LHCN-M2 (cell line): ENCODE measurements at places on chromosomes 3 and 15. TPM values are rescaled to one million over a fixed set of nuclear protein-coding genes. Genes with fewer than 3 reads are reported as not detected.

Gene EIF5A2
- 10.0 and 11.6 TPM in 2 replicates for total RNA-seq

DNA sequence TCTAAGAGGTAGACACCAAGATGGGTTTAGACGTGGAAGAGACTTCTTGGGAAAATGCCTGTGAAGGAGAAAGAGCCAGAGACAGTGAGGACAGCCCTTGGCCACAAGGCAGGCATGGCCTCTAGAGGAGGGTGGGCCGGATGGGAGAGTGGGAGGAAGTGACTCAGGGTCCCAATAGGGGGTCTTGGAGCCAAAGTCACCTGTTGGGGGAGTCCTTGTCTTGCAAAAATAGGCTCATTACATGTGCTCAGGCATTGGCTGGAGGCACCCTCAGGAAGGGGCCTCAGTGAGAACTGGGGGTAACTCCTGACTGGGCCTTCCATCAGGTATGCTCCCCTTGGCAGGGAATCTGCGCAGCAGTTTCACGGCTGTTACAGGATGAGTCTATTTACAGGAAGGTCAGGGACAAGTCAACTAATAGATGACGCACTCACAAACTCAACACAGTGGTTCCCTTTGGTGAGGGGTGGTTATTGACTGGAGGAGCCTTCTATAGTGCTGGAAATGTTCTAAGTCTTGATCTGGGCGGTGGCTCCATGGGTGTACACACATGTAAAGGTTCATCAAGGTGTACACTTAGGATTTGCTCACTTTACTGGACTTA, 259.6 kb downstream of the XXYLT1 start:
- no peak for DNase-seq

DNA sequence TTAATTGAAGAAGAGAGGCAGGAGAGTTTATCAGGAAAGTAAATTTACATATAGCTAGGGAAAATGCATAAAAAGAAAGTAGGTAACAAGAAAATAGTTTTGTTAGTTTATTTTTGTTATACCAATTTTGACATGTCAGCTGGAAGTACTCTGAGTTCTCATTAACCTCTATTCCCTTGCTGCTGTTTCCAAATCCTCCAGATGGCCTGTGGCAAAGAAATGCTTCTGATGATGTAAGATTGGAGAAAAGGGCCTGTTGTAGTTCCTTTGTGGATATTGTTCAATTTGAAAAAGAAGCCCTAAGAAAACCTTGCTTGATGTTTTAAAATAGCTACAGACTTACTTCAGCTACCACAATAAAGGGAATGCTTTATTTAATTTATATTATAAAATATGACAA, 192.9 kb upstream of the SLITRK3 start:
- DNase-seq: no peak

DNA sequence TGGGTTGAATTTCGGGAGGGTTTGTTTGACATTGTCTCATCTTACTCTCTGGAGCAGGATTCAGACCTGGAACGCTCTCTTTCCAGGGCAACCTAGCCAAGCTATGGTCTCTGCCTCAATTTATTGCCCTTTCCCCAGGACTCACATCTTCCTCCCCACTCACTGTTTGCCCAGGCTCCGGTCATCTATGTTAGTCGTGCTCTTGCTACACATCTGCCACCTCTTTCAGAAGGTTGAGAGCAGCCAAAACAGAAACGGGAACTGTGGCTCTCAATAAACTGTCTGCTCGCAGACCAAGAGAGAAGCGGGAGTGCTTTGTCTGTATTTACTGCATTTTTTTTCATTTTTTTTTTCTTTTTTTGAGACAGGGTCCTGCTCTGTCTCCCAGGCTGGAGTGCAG, 81.6 kb downstream of the ST6GAL1 start:
- DNase-seq: no peak

DNA sequence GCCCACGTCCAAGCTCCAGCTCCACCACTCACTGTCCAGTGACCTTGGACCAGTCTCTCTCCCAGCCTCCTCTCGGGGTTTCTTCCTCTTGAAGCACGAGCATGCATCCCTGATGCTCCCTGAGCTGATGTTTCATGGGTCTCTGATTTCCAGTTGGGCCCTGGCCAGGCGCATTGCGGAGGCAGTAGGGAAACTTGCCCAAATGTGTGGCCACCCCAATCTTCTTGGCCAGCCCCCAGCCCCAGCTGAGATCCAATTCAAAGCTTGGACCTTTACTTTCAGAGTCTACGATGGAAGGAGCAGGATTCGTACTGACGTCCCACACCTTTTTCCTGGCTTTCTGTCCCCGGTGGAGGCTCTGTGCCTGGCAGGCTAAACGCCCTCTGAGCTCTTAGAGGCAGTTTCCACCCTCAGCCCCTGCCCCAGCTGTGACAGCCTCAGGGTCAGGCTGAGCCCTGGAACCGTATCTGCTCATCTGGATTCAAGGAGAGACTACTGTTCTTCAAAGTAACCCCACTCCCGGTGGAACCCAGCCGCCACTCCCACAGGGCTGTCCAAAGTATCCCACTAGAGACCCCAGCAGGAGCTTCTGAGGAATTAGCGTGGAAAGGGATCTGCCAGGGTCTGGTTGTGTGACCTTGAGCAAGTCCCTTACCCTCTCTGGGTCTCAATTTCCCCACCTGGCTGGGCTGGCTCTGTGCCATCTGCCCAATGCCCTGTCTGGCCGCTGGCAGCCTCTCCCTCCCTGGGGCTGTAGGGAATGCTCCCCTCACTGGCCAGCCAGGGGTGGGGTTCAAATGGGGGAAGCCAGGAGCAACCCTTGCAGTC, 37.4 kb downstream of the CPN2 start:
- DNase-seq: no peak

GRCh38 chr3:114374433-114374990, 80.7 kb downstream of the TIGIT start:
- no peak for DNase-seq
